ENCODE measurements at places on chromosomes 7 and 10.
A peak's percentile ranks its signal among the peaks of the same experiment; 100 is the strongest.

DNA sequence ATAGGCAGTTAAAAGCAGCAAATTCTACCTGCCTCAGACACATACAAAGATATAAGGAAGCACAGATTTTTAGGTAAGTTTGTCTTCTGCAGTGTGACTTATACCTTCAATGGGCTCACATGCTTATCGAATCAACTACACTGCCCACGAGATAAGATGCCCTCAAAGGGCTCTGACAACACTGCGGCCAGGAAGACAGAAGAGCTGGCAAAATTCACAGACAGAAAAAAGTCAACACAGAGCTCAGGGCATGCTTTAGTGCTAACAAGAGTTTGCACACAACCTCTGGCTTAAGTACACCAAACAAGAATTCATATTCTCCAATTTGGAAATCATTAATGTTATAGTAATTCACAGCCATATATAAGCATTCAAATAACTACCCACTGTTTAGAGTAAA lies 62.3 kb downstream of the LARP4B start:
- DNase-seq = no peak

DNA sequence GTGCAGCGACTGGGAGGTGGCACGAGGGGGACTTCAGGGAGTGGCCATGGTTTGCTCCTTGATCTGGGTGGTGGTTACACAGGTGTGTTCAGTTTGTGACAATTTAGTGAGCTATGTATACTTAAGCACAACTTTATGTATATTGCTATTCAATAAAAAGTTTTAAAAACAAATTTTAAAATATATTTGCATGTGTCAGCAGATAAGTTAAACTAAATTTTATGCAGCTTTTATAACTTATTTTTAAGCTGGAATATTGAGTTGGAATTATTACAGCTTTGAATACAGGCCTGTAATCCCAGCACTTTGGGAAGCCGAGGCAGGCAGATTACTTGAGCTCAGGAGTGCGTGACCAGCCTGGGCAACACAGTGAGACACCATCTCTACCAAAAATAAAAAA lies 5.4 kb downstream of the BAIAP2L1 start:
- DNase-seq = no peak

DNA sequence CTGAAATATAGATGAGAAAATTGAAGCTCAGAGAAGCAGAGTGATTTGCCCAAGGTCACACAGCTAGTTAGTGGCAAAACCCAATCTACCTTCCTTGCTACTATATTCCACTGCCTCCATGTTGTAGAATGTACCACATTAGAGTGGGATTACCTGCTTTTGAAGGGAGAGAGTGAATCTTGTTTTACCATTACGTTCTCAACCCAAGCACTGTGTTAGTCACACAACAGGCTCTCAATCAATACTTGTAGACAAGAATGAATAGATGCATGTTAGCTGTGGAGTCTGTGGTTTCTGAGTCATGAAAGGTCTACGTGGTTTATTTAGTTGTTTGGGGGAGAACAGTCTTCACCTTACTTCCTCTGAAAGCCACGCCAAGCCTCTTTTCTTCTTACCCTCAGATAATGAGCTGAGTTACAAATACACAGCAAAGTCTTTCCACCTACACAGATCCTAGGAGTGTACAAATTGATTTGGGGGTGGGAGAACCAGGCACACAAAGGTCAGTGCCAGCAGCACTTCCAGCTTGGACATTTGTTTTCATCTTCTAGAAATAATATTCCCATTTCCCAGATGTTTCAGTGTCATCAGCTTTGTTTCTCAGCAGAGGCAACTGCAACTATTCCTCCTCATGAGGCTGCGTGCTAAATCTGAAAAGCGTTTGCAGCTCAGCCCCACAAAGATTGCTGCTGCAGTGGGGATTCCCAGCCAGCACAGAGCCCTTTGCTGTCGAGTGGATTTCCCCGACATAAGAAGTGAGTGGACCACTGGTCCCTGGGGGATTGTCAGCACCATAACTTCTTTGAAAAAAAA lies 71.5 kb upstream of the ADO start:
- DNase-seq = no peak

DNA sequence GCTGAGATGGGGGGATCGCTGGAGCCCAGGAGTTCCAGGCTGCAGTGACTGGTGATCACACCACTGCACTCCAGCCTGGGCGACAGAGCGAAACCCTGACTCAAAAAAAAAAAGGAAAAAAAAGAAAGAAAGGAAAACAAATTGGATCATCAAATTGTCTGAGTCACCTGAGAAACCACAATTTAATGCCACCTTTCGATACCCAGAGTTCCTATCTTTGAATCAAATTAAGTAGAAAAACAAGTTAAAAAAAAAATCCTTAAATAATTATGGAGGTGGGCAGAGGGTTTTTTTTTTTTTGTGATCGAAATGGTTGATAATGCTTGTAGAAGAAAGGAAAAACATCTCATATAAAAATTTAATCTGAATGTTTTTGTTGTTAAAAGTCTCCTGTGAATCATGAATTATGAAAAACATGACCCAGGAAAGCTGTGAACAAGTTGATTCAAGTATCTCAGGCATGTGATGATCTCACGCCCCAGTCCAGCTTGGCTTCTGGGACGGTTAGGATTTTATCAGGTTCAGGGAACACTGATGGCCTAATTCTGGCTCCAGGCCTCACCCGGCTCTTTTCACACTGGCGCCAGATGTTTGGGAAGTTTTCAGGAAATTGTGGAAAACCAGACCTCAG lies 25.3 kb upstream of the CUX1 start:
- no peak for DNase-seq

- DNase-seq = no peak
Measured at GRCh38 chr7:47405286-47405904, 176.5 kb downstream of the TNS3 start.

- peak; percentile 55 for DNase-seq
Measured at GRCh38 chr7:26143298-26144048, 8.5 kb upstream of the NFE2L3 start.

DNA sequence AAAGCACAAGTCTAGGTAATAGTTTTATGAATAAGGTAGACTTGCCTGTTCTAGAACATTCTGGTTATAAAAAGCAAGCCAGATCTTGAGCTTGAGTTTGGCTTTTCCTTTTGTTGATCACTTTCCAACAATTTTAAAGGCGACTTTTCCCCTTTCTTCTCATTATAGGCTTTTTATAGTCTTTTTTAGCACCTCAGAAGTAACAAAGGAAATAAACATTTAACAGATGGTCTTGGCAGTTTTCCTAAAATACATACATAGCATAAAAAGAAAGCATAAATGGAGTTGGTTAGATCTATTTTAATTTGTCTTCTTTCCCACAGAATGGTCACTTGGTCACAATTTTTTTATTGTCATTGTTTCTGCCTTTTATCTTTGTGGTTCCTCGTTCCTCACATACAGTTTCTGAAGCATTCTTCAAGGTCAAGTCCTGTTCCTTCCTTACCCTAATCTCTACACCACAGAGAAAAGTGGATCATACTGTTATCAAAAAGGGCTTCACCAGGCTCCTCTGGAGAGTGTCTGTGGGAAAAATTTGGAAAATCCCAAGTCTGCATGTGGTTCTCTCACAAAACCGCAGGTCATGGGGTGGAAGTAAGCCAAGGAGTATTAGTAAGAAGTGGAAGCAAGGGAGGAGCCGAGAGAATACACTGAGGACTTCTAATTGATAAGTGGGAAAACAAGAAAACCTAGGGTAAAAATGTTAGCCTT lies 31.3 kb downstream of the THNSL1 start:
- no peak for DNase-seq

DNA sequence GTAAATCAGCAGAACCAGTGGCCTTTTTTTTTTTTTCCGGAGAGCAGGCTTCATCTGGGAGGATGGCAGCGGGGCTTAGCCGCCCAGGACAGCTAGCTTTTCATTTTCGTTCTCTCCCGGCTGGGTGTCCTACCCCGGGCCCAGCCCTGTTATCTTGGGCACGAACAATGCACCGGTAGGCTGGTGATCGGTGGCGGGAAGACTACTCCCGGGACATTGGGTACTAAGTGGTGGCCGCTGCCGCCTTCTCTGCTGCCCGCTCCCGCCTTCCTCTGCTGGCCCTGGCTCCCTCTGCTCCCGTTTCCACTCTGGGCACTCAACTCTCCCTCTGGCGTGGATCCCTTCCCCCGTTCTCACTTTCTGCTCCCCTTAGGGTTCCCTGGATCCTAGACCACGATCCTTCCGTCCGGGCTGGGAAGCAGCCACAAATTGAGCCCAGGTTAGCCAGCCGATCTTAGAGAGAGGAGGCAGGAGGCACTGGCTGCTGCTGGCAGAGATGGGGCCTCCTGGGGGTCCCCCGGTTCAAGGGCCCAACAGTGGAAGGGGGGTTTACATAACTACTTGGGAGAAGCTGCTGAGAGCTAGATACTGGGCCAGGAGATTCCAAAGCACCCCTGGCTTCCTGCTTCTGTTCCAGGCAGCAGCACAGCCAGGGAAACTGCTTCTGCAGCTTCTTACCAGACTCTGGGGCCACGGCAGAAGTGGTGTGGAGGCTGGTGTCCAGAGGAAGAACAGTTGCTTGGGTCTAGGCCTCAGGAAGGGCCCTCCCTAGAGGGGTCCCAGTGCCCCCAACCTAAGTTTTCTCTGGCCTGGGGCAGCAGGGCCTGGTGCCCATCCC lies 1.8 kb downstream of the TLX1 start:
- no peak for DNase-seq

DNA sequence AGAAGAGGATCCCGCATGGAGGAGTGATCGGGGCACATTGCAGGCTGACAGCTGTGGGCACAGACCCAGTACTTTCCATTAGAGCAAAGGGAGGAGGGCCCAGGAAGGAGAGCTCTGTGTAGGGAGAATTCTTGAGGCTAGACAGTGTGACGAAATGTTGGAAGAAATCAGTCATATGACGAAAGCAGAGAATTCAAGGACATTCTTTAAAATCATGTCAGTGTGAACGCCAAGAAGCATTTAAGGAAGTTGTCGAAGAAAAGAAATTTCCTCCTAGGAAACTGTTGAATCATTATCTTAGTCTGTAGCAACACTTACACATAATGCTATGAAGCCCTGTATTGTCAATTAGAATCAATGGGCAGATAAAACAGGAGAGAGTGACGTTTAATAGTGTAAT lies 191.3 kb upstream of the ADARB2 start:
- peak; percentile 14 for DNase-seq

- DNase-seq = peak; percentile 54
Measured at GRCh38 chr10:102773986-102774385, 30.2 kb downstream of the WBP1L start.

DNA sequence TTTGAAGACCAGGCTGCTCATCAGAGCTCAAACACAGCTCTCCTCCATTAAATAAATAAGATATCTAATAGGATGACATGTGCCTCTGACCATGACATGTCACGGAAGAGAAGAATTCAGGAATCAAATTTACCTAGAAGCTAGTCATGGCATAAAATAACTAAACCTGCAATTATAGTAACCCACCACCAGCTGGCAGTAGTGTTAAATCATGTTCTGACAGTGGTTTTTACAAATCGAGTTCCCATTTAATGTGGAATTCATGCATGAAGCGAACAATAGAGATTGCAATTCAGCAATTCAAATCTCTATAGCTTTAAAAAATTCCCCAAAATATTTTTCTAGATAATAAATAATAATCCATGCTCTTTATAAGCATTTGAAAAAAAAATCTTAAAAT lies 74.6 kb upstream of the IKZF1 start:
- peak; percentile 48 for DNase-seq

DNA sequence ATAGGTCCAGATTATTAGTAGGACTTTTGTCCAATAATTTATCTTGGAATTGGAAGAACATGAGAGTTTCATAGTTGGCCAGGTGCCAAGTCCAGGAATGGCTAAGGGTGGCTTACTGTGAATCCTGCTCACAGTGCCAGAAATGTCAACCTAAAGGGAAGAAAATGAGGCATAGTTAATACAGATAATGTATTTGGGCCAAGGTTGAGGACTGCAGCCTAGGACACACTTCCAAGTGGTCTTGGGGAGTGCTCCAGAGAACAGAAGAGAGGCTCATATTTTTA lies 78.2 kb downstream of the MAPK8 start:
- DNase-seq = no peak

GRCh38 chr10:49328401-49329145 lies 29.6 kb downstream of the C10orf71 start:
- DNase-seq = no peak

GRCh38 chr7:138070908-138071307 lies 5.4 kb upstream of the AKR1D1 start:
- no peak for DNase-seq

DNA sequence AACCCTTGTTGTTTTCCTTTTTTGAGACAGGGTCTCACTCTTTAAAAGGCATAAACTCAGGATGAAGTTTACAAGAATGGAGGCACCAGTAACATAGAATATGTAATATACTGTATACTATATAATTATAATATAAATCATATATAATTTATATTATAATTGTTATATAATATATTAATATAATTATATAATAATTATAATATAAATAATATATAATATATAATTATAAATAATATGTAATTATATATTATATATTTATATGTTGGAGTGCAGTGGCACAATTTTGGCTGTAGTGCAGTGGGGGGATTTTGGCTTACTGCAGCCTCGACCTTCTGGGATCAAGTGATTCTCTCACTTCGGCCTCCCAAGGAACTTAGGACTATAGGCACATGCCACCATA lies 96.1 kb downstream of the LRMDA start:
- DNase-seq = no peak

GRCh38 chr10:124092250-124092859 lies 1.0 kb downstream of the CHST15 start:
- peak; percentile 70 for DNase-seq

GRCh38 chr7:128785738-128786137 lies 6.0 kb upstream of the CCDC136 start:
- peak; percentile 15 for DNase-seq

- peak; percentile 81 for DNase-seq
Measured at GRCh38 chr10:128210215-128211063, 84.2 kb upstream of the MKI67 start.

GRCh38 chr7:149731207-149731955 lies 42.0 kb downstream of the ZNF467 start:
- DNase-seq = no peak

DNA sequence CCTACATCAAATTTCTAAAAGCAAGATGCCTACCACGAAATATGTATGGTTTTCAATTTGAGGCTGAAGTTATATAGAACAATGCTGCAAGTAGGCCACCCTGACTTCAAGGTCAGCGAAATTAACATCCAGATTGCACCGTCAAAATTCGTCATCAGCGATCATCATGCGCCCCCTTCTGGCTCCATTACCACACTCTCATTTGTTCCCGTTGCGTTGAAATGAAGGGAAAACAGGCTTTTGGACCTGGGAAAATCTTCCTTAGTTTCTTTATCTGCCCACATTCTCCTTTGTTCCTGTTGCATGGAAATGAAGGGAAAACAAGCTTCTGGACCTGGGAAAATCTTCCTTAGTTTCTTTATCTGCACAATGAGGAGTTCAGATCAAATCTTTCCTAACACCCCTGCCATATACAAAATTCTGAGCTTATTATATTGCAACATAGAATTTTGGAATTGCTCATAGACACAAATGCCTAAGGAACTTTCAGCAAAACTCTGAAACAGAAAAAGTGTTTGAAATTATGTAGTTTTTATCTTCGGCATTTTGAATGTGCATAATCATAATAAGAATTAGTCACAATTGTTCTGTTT lies 98.2 kb upstream of the PRKCQ start:
- DNase-seq = peak; percentile 68

DNA sequence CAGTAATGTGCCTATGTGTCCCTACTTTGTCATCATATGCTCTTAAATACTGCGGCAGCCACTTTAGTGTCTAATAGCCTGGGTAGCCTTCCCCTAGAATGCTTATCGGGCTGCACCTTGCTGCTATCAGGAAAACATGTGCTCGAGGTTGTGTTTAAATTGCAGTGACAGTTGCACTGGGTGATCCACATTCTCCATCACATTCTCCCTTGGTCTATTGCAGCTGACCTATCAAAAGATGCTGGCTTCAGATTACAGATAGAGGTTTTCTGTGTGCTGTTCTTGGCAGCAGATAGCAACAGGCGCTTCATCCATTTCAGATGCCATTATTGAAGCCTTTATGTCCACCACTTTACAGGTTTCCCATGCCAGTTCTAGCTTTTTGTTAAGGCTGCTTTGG lies 130.1 kb upstream of the MDFIC start:
- DNase-seq = no peak
